ENCODE measurements at places on chromosomes 1 and 21.

- DNase-seq, result no peak
Measured at GRCh38 chr21:27371975-27372331, 405.1 kb upstream of the ADAMTS5 start.

DNA sequence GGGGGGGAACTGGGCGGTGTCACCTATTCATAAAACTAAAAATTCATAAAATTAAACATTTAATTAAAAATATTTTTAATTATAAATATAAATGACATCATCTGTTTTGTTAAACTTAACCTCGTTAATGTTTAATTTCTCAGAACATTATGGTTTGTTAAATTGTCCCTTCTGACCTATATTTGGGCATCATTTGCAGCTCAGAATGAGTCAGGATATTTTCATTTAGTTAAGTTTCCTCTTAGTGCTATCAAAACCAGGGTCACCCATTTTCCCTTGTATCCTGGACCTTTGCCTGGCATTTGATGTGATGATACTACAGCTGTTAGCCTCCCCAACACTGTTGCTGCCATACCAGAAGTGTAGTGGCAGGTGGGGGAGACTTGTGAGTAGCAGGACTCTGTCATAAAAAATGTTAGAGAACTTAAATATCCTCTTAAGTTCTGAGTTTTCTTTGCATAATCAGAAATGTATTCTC is 30.3 kb downstream of the TSNAX start:
- no peak for DNase-seq

- DNase-seq, result no peak
Measured at GRCh38 chr1:175207971-175208370, 15.4 kb upstream of the KIAA0040 start.

DNA sequence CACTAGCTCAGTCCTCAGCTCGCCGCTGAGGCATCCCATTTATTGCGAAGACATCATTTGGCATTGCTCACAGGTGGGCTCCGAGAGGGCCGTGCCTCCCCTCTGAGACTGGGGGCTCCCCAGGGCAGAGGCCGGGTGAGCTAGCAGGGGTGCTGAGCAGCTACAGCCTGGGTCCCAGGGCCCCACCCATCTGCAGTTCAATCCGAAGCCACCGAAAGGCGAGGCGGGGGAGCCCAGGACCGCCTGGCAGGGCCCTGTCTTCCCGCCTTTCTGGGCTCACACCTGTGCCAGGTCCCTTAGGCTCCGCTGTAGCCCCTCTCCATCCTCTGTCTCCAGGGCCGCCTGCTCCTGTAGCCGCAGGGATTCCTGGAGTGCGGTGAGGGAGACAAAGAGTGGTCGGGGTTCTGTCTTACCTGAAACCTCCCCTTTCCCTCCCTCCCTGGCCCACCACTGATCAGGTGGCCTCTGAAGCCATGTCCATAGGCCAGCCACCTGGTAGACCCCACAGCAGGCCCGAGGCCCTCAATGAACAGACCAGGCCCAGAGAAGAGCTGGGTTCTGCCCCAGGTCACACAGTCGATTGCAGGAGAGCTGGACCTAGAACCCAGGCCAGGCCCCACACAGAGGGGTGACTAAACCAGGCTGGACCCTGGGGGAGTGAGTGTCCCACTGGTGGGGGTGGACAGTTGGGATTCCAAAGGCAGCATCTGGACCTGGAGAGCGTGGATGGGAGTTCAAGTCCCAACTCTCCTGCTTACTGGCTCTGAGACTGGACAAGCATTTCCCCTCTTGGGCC is 18.1 kb upstream of the NBPF1 start:
- DNase-seq, result no peak

- no peak for DNase-seq
Measured at GRCh38 chr1:3207217-3207848, 138.3 kb downstream of the PRDM16 start.

DNA sequence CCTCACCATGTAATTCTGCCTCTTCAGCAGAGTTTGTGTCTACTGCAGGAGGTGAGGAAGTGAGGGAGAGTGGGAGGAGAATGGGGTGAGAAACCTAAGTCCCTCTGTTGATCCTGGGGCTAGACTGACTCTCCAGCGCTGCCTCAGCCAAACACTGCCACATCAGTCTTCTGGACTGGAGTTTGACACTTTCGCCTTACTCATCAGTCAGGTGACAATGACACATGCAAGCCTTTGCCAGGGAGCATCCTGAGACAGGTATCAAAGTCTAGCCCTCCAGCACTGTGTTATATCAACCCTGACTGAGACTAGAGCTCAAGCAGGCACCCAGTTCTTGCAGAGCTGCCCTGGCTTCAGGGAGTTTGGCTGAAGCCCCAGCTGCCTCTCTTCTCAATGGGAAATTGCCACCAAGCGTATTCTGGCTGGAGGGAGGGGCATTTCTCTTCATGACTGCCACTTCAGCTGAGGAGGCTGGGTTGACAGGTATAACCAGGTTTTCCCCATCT is 33.3 kb upstream of the SUCO start:
- no peak for DNase-seq

DNA sequence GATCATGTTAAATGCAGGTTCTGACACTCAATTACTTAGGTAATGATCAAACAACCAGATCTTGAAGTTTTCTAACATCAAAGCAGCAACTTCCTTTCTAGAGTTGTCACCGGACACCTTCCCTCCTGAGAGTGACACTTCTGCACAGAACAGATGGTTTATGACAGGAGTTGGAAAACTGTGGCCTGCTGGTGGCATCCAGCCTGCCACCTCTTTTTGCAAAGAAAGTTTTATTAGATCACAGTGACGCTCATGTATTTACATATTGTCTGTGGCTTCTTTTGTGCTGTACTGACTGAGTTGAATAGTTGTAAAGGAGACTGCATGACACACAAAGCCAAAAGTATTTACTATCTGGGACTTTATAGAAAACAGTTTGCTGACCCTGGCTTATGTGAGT is 28.3 kb downstream of the DDR2 start:
- no peak for DNase-seq

- DNase-seq, result no peak
Measured at GRCh38 chr1:76759950-76760349, 107.3 kb upstream of the ST6GALNAC5 start.

GRCh38 chr1:209770636-209771415 is 13.5 kb downstream of the C1orf74 start:
- no peak for DNase-seq

- DNase-seq, result no peak
Measured at GRCh38 chr1:100631015-100631551, 88.5 kb upstream of the VCAM1 start.
